Mononuclear cell (primary cell): ENCODE measurements at places on chromosomes 2 and 18. TPM values are rescaled to one million over a fixed set of nuclear protein-coding genes. Genes with fewer than 3 reads are reported as not detected.

Gene CUL3
- total RNA-seq = 108 TPM

Gene CNNM4
- 5.5 TPM for total RNA-seq

Gene FIGN
- not detected for total RNA-seq

Gene ZSWIM2
- not detected for total RNA-seq

Gene REG3G
- total RNA-seq = not detected

Gene KLHL14
- total RNA-seq = 1.4 TPM

Gene EPAS1
- total RNA-seq = 5.2 TPM

Gene COQ10B
- 109 TPM for total RNA-seq

Gene RUFY4
- 1.0 TPM for total RNA-seq

Gene FER1L5
- total RNA-seq = not detected

Gene AGXT
- total RNA-seq = not detected

Gene HOXD4
- 0.21 TPM for total RNA-seq

Gene FARSB
- total RNA-seq = 9.3 TPM

Gene SMAD2
- 106 TPM for total RNA-seq

Gene KIAA2012
- total RNA-seq = not detected

Gene GALR1
- under 0.01 TPM for total RNA-seq

Gene RNF152
- total RNA-seq = 0.73 TPM

Gene ACTG2
- total RNA-seq = 0.10 TPM

Gene DPP4
- 22.6 TPM for total RNA-seq

Gene GAREM2
- 1.0 TPM for total RNA-seq

Gene RSAD2
- 6.8 TPM for total RNA-seq

Gene OR6B2
- not detected for total RNA-seq

Gene CIB4
- not detected for total RNA-seq

Gene ELAC1
- total RNA-seq = 8.7 TPM

Gene VRK2
- total RNA-seq = 25.1 TPM

Gene PKDCC
- total RNA-seq = not detected

Gene TFPI
- 6.9 TPM for total RNA-seq

Gene GKN1
- 0.31 TPM for total RNA-seq

Gene TMEM37
- not detected for total RNA-seq

Gene CBLN2
- total RNA-seq = 0.10 TPM

Gene MERTK
- 3.7 TPM for total RNA-seq

Gene HTR2B
- not detected for total RNA-seq

Gene PFN4
- not detected for total RNA-seq

Gene CCDC93
- 69.5 TPM for total RNA-seq

Gene CCDC142
- 8.3 TPM for total RNA-seq

Gene XRCC5
- 132 TPM for total RNA-seq

Gene GALNT5
- under 0.01 TPM for total RNA-seq

Gene CRYBA2
- total RNA-seq = not detected

Gene CD28
- total RNA-seq = 85.3 TPM

Gene SERPINB2
- total RNA-seq = 143 TPM

Gene EFR3B
- total RNA-seq = under 0.01 TPM

Gene LIMS4
- 0.10 TPM for total RNA-seq

Gene BOLA3
- 12.7 TPM for total RNA-seq

Gene ANKRD62
- not detected for total RNA-seq

Gene NETO1
- 1.5 TPM for total RNA-seq

Gene MTX2
- 5.0 TPM for total RNA-seq

Gene TTC21B
- total RNA-seq = 58.7 TPM

Gene SPP2
- total RNA-seq = not detected

Gene DSG3
- not detected for total RNA-seq

Gene MROH2A
- not detected for total RNA-seq

Gene RAD51AP2
- total RNA-seq = not detected

Gene PREB
- 11.0 TPM for total RNA-seq

Gene LHCGR
- total RNA-seq = not detected

Gene BOLL
- 0.10 TPM for total RNA-seq

Gene SATB2
- total RNA-seq = 0.73 TPM

Gene RAB6C
- 0.10 TPM for total RNA-seq

Gene ATG4B
- 46.9 TPM for total RNA-seq
